ENCODE measurements at places on chromosomes 3 and 15.

- no peak for DNase-seq
Observed at GRCh38 chr3:77667901-77668300, 628.0 kb downstream of the ROBO2 start.

DNA sequence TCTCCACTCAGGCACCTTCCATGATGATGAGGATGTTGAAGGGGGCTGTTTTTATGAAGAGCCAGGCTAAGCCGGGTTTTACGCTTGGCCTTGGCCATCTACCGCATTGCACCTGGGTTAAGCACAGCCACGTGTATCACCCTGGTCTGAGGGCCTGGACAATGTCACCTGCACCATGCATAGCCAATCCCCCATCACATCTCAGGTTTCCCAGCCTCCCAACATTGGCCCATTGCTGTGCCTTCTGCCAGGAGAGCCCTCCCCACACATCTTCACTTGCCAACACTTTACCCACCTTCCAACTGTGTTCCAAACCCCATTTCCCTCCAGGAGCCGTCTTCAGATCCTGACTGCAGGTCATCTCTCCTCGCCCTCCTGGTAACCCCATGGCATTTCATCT is 135.3 kb upstream of the ABHD17C start:
- DNase-seq = no peak

- DNase-seq = peak; percentile 13
Observed at GRCh38 chr3:144028798-144029411, 57.3 kb downstream of the DIPK2A start.

GRCh38 chr3:54761637-54762036 is 166.2 kb downstream of the LRTM1 start:
- DNase-seq = no peak

Data from bone marrow (tissue), 2 donors.